NCI-H526 treated with DMSO at 0.1 percent for 48 hours (cell line): ENCODE measurements at places on chromosomes 3 and 15.

DNA sequence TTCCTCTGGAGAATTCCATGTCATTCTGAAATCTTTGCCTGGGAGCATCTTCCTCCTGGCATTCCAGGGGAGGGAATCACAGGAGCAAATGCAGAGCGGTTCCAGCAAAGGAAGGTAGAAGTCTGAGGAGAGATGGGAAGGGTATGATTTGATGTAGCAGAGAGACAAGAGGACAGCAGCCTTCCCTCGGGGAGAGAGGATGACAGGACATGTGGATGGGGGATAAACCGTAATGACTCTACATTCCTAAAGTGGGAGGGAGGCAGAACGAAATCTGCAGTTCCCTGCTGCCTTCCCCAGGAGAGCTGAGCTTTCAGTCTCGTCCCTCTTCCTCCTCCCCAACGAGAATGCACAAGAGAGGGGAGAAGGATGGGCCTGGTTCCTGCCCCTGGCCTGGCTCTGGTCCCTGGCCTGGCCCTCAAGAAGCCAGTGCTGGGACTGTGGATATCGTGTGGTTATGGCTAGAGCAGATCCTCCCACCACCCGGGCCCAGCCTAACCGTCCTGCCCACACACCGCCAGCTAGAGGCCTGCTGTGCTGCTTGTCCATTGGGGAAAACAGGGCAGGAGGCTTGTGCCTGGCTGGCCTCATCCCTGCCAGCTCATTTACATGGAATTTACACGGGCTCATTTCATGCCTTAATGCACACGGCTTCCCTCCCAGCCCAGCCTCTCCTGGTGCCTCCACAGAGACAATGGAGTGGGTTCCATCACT, 26.6 kb downstream of the SEMA7A start:
- DNase-seq = peak; percentile 91

DNA sequence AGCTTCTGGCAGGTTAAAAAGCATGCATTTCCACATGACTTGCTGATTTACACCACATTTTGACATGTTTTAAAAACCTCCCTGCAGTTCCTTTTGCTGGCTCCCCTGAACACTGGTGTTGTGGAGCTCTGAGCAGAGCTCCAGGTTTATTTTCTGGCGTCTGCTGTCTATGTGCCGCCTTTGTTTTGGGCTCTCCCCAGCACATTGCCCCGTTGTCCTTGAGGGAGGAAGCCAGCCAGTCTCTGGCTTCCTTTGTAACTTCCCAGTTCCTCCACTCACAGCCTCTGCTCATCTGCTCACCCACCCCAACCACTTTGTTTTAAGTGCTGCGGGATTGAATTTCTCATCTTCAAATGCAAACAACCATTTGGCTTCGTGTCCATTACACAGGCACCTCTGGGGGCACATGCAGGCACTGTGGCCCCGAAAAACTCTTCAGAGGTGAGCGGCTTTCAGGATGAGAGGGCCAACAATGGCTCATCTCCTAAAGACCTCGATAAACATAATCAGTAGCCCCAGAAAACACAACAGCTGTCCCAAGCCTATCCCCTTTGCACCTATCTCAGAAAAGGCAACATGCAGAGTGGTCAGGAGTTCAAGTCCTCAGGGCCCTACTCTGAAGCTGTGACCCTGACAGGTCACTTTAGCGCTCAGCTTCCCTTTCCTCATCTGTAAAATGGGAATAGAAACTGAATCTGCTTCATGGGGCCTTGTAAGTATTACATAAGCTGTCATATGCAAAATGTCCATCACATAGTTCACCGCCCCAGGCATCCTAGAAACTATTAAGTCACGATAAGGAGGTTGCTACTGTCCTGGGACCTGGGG, 1.3 kb upstream of the MEF2A start:
- no peak for DNase-seq

DNA sequence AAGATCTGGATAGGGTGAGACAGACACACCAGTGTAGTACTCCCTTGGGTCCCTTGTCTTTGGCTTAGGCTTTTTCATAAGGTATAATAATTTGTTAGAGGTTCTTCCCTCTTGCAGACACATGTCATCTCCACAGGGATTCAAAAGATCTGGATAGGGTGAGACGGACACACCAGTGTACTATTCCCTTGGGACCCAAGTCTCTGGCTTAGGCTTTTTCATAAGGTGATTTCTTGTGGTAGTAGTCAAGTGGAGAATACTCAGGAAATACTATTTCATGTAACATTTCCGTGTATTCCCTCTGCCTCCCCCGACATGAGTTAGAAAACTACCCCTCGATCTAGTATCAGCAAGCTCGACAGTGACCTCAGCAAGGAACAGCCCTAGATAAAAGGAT, 954 bp upstream of the MAPKBP1 start:
- no peak for DNase-seq

DNA sequence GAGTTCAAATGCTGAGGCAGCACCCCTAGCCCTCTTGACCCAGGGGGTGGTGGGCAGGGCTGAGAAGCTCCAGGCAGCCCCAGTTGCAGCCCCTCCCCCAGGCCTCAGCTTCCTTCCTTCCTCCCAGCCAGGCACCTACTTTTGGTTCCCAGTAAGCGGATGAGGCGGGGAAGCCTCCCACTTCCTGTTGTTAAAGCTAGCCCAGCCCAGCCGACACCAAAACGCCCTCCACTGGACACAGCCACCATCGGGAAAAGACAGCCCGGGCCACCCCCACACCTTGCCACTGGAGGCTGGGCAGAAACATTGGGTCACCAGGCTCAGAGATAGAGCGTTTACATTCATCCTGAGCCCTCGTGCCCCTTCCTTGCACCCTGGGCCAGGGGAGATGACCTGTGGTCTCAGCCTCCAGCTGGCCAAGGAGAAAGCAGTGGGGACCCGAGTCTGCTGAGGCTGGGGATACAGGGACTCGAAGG, 3.5 kb downstream of the DUSP7 start:
- no peak for DNase-seq

GRCh38 chr15:41013691-41014414, 60.6 kb downstream of the CHAC1 start:
- DNase-seq = no peak

GRCh38 chr15:89803941-89804800, 10.5 kb downstream of the ANPEP start:
- DNase-seq = no peak

GRCh38 chr3:40713795-40714194, 189.0 kb downstream of the ZNF621 start:
- no peak for DNase-seq

DNA sequence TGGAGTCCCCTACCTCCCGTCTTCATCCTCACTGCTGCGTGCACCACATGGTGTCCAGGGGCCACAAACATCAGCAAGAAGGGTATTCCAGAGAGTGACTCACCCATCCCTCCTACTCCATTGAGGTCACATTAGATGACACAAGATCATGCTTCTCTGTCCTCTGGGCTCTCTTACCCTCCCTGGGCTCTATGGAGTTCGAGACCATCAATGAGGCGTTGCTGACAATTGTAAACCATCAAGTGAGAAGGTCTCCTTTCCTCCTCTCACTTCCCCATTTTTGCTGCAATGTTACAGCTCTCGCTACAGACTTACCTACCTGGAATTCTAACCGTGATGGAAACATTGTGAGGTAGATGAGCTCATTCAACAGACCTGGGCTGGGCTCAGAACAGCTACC, 51.7 kb downstream of the HMCES start:
- no peak for DNase-seq

GRCh38 chr3:169387751-169388696, 275.5 kb downstream of the MECOM start:
- no peak for DNase-seq

- no peak for DNase-seq
Measured at GRCh38 chr3:170725285-170725731, 139.4 kb upstream of the SLC7A14 start.

DNA sequence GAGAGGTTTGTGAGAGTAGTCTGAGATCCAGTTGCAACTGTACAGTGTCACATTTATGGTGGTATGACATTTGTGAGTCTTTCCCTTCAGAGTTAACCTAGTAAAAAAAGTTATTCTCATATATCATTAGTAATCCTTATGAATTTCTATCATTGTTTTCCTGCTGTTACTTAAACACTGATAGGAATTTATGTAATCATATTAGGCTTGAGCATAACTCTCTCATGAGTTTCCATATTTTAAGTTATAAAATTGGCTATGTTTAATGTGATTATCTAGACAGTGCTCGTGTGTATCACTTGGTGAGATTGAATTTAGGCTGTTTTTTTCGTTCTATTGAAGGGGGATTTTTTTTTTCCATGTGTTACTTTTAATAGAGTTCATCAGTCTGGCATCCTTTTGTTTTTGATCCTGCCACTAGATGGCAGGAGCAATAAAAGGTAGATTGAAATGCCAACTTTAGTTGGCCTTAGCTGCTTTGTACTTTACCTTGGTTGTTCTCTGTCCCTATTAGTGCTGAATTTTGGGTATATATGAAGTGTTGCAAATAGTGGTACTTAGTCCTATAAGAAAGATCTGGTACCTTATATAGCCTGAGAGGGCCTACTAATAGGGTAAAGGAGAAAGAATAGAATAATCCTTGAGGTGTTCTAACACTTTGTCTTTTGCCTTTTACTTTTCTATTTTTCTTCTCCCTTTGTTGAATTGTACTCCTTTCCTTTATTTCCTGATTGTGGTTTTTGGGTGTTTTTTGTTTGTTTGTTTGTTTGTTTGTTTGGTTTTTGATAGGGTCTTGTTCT, 17.9 kb downstream of the STT3B start:
- DNase-seq = no peak

GRCh38 chr3:29466442-29466841, 185.6 kb downstream of the RBMS3 start:
- no peak for DNase-seq

DNA sequence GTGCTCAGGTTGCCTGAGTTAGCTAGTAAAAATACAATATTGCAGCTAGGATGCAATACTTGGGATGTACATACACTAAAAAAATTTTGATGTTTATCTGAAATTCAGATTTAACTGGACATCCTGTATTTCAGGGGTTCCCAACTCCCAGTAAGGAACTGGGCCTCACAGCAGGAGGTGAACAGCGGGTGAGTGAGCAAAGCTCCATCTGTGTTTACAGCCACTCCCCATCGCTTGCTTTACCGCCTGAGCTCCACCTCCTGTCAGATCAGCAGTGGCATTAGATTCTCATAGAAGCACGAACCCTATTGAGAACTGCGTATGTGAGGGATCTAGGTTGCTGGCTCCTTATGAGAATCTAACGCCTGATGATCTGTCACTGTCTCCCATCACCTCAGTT, 285.1 kb upstream of the PROK2 start:
- DNase-seq = no peak

GRCh38 chr3:105139881-105140560, 226.7 kb upstream of the ALCAM start:
- no peak for DNase-seq

DNA sequence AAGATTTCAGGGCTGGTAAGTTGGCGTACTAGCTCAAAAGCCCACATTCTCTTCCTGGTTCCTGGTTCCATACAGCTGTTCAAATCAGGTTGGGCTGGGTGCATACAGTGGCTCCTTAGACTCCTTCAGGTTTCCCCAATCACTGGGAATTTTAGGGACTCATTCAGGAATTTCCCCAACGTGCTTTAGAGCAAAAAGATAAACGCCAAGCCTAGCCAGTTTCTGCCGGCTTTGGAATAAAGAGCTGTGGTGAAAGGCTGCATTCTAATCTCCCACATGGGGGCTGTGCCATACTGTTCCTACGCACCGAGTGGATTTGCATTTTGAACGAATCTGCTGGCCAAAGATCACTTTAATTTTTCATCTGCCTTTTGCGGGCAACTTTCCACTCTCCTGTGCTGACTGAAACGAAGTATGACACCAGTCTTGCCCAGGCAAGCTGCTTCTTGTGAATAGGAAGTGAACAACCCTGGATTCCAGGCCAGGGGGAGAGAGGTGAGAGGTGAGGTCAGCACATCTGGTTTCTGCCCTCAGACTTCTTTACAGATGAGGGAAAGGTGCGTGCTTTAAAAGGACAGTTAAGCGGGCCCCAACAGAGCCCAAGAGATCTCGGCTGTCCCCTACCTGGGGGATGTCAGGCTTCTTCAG, 184.2 kb upstream of the PDZRN3 start:
- peak; percentile 29 for DNase-seq

- no peak for DNase-seq
Measured at GRCh38 chr3:194382196-194382891, 12.8 kb upstream of the LRRC15 start.

GRCh38 chr15:77187751-77188464, 117.0 kb upstream of the TSPAN3 start:
- DNase-seq = no peak

- DNase-seq = no peak
Measured at GRCh38 chr3:45178183-45179023, 32.2 kb upstream of the CDCP1 start.

- DNase-seq = no peak
Measured at GRCh38 chr3:154050766-154051165, 70.4 kb upstream of the ARHGEF26 start.

- no peak for DNase-seq
Measured at GRCh38 chr3:131756405-131756804, 253.6 kb upstream of the MRPL3 start.
